PC-9 (cell line): ENCODE measurements at places on chromosomes 2 and 18.

DNA sequence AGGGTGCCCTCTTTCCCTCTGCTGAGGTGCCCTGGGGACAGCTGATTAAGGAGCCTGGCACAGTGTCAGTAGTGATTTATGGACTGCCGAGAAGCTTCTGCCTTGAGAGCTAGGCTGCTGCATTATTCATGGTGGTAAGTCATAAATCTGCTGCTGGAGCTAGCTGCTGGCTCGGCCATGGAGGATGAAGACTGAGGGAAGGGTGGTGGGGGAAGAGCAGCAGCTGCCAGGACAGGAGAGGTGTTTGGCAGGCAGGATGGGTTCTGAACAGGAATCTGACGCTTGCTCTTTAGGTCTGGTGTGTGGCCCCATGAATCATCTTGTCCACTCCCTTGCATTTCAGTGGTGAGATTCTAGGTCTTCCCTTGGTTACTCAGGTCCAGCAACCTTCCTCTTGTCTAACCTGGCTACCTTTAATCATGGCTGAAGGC lies 296.3 kb downstream of the DYSF start:
- DNase-seq = peak; percentile 96

DNA sequence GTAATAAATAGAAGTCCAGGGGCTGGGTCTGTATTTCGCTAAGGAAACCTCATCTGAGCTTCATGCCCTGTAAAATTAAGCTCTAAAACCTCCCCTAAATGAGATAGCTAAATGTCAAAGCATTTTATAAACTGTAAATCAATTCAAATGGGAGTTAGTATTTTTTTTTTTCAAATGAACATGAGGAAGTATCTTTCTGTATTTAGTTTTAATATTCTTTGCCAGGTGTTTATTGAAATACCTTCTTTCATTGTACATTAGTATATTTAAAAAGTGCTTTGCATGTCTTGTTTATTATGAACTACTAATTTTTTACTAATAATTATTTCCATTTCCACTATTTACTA lies 47.7 kb downstream of the ATIC start:
- no peak for DNase-seq

DNA sequence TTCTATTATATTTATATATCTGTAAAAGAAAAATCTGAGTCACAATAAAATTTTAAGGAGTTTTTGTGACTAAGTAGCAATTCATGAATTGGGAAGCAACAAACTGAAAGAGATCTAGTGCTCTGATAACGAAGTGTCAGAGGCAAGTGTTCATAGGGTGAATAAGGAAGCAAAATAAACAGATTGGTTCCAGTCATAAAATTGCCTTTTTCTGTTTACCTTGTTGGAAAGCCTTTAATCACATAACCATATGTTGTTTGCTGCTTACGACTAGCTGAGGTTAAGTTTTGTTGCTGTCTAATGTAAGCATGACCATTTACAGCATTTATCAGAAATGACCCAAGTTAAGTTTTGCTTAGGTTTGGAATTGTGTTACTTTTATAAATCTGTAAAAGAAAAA lies 358.9 kb downstream of the ARL6IP6 start:
- DNase-seq = no peak

- peak; percentile 41 for DNase-seq
Measured at GRCh38 chr2:101883860-101884259, 107.9 kb upstream of the IL1R2 start.

- no peak for DNase-seq
Measured at GRCh38 chr2:42459296-42459695, 34.5 kb downstream of the KCNG3 start.

DNA sequence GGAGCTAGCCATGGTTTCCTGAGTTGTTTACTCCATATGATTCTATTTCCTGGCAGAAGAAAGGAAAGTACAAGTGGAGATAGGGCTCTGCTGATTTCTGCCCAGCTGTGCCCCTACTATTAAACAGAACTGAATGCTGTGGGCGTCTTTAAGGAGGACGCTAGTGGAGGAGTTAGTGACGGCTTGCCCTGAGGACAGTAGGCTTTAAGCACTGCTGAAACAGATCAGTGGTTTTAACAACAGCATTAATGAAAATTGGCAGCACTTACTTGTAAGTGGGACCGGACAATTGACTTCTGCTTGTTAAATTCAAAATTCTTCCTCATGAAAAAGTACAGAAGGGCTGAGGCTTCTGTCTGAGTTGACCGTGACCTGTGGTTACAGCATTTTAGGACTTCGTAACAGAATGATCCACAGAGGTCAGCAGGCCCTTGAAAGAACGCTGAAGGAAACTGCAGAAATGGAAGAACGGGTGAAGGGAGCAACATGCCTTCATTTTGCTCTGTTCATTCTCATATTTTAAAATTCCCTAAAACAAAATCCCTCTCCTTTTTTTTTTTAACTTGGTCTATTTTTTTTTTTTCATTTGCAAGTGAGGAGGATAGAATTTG lies 80.6 kb upstream of the CCDC195 start:
- no peak for DNase-seq

DNA sequence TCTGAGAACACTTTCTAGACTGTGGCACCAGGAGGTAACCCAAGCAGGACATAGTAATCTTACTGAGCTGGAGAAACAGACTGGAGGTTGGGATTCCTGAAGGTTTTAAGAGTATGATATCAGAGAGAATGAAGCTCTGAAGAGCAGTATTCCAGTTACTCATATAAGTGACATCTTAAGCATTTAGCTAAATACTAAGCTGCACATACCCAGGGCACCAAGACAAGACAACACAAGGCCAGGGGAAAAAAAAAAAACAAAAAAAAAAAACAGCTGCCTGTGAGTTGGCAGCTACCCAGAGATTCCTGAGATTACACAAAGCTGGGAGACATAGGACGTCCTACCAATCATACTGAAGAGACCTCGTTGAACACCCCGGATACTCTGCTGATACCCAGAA lies 175.8 kb downstream of the SRBD1 start:
- DNase-seq = no peak

DNA sequence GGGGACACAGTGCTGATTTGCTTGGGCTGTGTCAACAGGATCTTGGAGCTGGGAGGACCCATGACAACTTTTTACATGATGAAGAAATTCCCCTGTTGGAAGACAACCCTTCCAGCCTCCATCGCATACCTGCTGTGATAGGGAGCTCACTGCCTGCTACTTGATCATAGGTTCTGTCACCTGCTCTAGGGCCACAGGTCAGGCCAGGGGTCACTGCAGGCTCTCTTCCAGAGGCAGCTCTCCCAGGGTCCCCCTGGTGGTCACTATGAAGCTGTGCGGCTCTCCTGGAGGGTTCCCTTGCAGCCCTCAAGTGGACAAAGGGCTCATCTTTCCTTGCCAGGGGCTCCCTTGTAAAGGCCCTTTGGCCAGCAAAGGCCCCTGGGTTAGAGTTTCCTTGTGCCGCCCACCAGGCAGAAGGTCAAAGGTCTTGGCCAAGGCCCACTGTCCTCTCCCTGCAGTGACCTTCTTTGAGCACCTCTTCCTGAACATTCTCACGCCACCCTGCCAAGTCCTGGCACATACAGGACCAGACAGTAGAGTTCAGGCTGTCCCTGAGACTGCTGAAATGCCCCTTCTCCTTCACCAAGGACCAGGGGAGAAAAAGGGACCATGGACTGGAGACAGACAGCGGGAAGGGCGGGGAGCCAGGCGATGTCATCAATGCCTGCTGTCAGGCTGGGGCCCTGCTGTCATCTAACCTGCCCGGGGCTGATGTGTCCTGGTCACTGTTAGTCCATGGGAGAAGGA lies 345.1 kb downstream of the DYSF start:
- no peak for DNase-seq

GRCh38 chr18:48171490-48172188 lies 237.5 kb downstream of the ZBTB7C start:
- no peak for DNase-seq

DNA sequence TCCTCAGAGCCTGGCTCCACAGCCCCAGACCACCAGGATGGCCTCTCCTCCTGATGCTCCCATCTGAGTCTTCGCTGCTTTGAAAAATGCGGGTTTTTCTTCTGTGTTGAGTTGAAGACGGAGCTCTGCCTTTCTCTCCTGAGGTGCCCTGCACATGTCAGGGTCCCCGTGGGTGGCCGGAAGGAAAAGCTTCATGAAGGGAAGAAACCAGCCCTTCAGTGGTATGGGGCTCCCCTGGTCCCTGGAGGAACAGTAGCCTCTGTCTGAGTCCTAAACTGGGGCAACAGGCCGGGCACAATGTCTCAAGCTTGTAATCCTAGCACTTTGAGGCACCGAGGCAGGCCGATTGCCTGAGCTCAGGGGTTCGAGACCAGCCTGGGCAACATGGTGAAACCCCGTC lies 54.7 kb upstream of the CAB39 start:
- no peak for DNase-seq
